ENCODE measurements at places on chromosomes 5 and 9.

DNA sequence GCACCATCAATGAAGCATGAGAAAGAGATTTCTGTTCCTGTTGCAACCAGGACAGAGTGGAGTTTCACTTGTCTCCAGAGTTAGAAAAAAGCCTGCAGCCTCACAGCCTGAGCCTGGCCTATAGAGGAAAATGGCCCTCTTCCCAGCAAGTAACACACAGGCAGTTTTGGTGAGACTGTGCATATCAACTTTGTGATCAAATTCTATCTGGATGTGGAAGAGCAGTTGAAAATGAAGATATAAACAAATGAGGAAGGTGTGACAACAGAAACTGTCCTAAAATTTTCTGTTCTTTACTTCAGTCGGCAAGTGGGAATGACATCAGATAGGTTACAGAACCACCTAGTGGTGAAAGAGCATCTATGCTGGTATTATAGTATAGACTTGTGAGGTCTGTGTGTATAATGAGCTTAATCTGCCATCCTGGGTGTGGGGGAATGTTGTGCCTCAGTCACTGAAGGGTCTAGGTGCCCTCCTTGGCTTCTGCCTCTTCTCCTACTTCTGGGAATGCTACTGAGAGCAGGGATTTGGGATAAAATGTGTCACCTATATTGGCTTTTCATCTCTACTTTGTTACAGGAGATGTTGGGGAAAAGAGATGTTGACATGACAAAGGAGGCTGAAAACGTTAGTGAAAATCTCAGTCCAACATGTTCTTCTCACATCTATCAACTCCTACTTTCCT, 28.2 kb downstream of the YIPF5 start:
- no peak for DNase-seq

DNA sequence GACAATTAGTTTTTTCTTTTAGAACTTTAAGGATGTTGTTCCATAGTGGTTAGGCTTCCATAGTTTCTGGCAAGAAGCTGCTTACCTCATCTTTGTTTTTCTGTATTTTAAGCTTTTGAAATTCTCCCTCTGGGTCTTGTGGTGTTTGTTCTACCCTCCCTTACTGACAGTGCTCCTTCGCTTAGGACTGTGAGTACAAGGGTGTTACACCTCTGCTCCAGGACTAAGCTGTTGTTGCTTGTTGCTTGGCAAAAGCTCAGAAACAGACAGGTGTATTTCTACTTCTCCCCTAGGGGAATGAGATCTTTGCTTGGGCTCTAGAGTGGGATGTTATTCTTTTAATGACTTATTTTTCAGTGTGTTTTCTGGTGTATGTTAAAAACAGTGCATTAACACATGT, 225.2 kb downstream of the WDR70 start:
- DNase-seq = no peak

GRCh38 chr5:169164481-169164925, 136.4 kb downstream of the SLIT3 start:
- no peak for DNase-seq

GRCh38 chr9:118644066-118644465, 725.2 kb downstream of the BRINP1 start:
- no peak for DNase-seq

DNA sequence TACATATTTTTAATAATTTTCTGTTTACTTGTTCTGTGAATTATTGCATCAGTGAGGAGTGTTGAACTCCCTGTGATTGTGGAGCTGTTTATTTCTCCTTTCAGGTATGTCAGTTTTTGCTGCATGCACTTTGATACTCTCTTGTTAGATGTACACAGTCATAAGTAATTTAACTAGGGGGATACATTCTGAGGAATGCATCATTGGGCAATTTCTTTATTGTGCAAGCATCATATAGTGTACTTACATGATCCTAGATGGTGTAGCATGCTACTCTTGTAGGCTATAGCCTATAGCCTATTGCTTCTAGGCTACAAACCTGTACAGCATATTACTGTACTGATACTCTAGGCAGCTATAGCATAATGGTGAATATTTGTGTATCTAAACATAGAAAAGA, 9.5 kb downstream of the DENND4C start:
- no peak for DNase-seq

DNA sequence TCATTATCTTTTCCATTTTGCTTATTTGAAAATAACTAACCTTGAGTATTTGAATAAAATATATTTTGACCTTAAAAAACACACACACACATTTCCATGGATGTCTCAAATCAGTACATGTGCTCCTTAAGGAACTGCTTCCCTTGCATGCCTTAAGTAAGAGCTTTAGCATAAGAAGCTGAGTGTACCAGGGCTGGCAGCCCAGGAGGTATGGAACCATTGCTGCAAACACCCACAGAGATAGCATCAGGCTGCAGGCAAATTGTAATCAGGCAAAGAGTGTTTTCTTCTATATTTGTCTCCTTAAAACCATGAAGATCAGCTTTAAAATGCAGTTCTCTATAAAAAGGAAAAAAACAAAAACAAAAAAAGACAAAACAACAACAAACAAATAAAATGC, 160.6 kb downstream of the PLK2 start:
- DNase-seq = no peak

DNA sequence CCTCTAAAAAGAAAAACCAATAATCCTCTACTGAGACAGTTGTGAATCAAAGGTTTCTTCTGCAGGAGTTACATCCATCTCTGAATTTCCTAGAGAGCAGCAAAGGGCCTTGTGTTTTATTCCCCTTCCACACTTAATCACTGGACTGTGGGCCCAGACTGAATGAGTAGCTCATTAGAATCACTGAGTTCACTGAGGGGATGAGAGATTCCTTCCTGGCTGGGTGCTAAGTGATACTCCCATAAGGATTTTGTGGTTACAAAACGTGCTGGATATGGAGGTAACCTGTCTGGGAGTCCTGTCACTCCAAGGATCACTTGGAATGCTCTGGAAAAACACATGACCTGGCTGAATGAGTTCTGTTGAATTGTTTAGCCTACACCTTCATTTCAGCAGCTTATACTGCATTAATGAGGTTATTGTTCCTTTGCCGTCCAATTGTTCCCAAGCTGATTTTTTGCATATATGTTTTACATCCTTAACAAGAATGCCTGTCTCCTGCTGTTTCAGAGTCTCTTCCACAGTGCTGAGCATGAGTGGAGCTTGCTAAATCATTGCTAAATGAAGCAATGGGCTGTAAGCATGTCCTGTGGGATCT, 82.9 kb downstream of the MEF2C start:
- no peak for DNase-seq

DNA sequence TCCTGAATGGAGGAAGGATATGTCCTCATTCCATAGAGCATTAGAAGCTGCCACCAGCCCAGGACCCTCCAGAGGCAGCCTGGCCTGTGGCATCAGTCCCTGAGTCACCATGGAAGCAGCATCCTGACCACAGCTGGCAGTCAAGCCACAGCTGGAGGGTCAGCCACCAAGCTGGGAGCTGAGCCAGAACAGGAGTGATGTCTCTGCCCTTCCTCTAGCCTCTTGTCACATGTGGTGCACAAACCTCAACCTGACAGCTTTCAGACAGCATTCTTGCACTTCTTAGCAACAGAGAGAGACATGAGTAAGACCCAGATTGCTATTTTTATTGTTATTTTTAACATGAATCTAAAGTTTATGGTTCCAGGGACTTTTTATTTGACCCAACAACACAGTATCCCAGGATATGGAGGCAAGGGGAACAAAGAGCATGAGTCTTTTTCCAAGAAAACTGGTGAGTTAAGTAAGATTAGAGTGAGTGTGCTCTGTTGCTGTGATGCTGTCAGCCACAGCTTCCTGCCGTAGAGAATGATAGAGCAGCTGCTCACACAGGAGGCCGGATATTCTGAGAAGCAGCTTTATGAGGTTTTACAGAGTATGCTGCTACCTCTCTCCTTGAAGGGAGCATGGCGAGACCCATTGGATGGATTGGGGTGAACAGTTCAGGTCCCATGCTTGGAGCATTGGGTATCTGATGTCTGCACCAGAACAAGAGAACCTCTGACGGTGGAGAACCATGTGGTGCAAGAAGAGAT, 13.0 kb upstream of the CYFIP2 start:
- DNase-seq = peak; percentile 39

GRCh38 chr5:371811-372555, 50.5 kb downstream of the AHRR start:
- no peak for DNase-seq

GRCh38 chr9:136802321-136802720, 5.4 kb upstream of the RABL6 start:
- DNase-seq = no peak

- DNase-seq = no peak
Observed at GRCh38 chr9:90882991-90883600, 81.5 kb downstream of the SYK start.

- no peak for DNase-seq
Observed at GRCh38 chr5:58208674-58209073, 251.2 kb downstream of the PLK2 start.

DNA sequence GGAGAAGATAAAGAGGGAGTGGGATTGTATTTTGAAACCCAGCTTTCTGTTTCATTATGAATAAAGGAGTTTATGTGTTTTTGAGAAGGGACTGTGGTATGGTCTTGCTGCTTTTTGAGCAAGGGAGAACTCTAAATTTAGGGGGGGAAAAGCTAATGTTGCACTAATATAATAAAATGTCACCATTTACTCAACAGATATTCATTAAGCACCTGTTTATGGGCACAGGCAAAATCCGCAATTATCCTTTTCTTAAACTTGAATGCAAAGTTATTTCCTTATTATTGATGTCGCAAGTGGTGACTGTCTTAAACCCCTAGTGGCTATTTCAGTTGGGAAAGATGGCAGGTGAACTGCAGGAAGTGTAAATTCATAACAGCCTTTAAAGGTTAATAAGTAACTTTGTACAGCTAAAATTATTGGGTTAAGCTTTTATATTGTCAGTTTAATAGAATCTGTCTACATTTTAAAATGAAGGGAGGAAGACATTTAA, 1.5 kb downstream of the CDC42SE2 start:
- no peak for DNase-seq

DNA sequence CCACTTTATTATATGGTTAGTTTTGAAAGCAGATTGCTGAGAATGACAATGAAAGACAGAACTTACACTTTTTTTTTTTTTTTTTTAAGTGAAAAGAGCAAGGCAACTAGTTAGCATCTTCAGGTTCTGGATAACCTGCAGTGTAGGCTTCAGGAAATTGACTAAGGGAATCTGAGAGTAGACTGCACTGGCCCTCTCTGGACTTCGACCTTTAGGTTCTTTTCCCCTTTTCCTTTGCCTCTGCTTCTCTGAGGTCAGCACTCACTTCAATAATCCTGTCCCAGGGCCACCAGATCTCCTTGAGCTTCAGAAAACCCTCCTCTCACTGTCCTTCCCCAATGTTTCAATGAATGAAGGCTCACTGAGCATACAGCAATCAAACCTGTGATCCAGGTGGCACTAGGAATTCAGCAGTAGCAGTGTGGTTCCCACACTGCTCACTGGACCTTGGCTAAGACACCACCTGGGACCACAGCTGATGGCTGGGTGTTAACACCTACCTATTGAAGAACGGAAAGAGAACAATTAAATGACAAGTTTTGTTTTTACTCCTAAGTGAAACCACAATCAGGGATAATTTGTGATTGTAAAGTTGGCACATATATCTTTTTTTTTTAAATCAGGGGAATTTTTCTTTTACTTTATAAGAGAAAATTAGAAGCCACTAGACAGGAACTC, 85.8 kb upstream of the IL6ST start:
- no peak for DNase-seq

DNA sequence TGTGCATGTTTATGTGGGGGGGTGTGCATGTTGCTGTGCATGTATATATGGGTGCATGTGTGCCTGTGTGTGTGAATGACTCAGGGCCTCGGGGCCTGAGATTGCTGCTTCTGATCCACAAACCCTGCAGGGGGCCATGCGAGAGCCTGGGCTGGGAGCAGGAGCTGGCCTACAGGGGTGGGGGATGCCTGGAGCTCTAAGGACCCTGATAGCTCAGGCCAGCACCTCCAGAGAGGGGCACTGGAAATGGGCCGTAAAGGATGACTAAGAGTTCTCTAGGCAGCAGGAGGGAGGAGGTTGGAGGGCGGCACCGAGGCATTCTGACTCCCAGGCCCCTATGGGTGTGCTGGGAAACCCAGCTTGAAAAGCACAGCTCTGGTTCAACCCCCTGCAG, 6.9 kb upstream of the UBAC1 start:
- DNase-seq = no peak

Data from activated T-helper 1 cell treated with anti-CD3 and anti-CD28 coated beads, Interleukin-2, amount 50 U/mL, for 16 hours (primary cell).